Mammary epithelial cell (primary cell): ENCODE measurements at places on chromosomes 12 and 14.

DNA sequence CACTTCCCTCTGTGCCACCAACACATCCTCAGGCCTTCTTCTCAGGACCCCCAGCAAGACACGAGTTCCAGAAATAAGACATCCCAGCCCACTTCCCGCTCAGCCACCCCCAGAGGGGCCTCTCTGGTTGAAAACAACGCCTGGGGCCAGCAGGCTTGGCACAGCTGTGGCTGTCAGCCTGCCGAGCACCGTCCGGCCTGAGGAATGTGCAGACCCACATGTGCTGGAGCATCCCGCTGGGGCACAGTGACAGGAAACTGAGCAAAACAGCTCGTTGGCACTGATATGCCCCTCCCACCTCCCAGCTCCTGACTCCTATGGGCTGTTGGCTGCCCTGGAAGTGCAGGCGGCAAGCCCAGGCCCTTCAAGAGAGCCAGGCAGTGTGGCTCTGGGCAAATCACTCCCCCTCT lies 1.4 kb downstream of the SYNE3 start:
- DNase-seq, result no peak

GRCh38 chr12:49554266-49554665 lies 13.7 kb downstream of the MCRS1 start:
- DNase-seq, result no peak

DNA sequence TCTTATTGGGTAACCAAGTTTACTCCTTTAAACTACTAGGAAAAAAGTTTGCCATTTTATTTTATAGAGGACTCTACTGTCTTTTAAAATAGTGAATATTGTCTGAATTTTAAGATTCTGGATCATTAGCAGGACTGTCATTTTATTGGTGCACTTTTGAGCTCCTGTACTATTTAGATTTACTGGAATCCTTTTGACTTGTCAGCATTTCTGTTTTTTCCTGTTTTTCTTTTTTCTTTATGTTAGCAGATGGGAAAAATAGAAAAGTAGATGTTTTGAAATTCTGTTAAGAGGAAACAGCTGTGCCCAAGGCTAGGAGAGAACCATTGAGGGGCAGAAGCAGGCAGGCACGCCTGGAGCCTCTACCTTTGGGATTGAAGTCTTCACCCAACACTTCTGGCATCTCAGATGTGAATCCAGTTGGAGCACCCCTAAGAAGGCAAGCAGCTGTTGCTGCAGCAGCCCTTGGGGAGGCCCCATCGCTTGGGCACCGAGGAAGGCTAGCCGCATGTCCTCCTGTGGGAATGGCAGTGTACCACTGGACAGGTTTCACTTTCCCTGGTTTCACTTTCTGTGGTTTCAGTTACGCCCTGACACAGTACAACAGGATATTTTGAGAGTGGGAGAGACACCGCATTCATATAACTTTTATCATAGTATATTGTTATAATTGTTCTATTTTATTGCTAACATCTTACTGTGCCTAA lies 11.5 kb downstream of the RIMKLB start:
- DNase-seq, result no peak

DNA sequence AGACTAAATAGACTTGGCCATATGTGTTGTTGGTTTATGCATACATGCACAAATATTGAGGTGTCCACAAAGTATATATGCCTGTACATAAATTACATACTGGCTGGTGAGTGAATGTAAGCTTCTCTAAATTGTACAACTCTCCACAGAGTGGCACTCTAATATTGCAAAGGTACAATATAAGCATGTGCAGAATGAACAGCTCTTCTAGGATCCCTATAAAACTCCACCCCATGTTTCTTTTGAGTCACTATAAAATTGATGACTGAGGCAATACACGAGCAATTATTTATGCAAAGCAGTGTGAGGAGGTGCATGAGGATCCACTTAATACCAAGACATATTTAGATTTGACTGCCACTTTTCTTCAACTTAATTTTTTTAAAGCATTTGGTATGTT lies 172.2 kb downstream of the NAV3 start:
- DNase-seq, result no peak

GRCh38 chr14:60222820-60223219 lies 26.2 kb upstream of the PPM1A start:
- peak; percentile 7 for DNase-seq

- DNase-seq, result peak; percentile 6
These were observed 106.0 kb downstream of the TXNDC16 start for GRCh38 chr14:52446355-52446754.

DNA sequence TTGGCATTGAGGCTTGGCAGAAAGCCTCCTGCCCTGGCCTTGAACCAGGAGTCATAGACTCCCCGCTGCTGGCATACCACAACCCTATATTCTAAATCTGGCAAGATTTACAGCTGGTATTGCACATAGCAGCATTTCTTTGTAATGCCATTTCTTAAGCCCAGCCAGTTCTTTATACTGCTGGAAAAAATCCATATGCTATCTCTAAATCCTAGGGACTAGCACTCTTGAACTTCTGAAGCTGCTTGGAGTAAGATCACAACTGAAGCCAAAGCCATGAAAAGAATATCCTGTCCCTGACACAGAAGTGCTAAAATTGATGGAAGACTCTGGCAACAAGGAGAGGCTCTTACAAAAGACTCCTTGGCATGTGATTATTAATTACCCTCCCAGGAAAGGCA lies 89.3 kb downstream of the KCNC2 start:
- DNase-seq, result no peak

DNA sequence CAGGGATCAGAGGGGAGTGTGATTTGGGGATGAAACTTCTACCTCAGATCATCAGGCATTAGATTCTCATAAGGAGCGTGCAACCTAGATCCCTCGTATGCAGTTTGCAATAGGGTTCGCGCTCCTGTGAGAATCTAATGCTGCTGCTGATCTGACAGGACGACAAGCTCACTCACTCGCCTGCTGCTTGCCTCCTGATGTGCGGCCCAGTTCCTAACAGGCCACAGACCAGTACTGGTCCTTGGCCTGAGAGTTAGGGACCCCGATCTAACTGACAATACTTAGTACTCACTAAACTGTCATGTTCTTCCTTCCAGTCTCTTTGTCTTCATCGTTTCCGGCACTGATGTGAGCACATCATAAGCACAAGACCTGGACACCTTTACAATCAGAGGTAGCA lies 5.3 kb upstream of the RPLP0 start:
- no peak for DNase-seq
